MV-4-11 (cell line): ENCODE measurements at places on chromosomes 12 and 14.

- DNase-seq: no peak
Observed at GRCh38 chr14:104199266-104199895, 61.0 kb downstream of the KIF26A start.

GRCh38 chr14:51401272-51401671 lies 161.2 kb downstream of the TMX1 start:
- DNase-seq: no peak

GRCh38 chr14:92531106-92531873 lies 17.7 kb downstream of the RIN3 start:
- DNase-seq: peak; percentile 16

GRCh38 chr12:116594325-116595038 lies 35.3 kb downstream of the MAP1LC3B2 start:
- DNase-seq: peak; percentile 87

DNA sequence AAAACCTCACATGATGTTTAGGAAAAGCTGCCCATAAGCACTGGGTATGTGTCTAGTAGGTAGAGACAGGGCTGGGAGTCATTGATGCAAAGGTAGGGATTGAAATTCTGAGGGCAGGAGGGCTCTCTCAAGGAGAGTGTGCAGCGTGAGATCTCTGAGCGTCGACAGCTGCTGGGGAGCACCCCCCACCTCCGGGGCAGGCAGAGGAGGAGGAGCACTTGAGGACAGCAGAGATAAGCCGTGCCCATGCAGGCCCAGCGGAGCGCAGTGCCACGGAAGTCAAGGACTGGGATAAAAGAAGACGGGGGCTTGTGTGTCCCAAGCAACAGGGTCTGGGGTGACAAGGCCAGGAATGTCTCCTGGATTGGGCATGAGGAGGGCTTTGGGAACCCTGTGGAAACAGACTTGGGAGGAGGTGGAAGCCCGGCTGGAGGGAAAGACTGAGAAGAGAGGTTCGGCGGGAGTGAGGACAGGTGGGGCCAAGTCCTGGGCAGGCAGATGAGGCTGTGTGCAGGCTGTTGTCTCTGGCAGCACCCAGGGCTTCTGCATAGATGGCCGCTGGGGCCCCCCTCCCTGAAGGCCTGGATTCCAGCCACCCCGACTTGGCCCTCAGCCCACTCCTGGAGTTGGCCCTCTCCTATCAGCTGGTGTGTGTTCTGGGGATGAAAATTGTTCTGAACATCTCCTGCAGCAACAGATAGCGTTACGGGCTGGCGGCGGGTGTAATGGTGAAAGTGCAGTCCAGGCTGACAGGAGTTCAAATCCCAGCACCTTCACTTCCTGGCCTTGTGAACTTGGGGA lies 1.9 kb downstream of the CACNA2D4 start:
- no peak for DNase-seq

- no peak for DNase-seq
Observed at GRCh38 chr14:38623661-38624060, 367.8 kb upstream of the CLEC14A start.

DNA sequence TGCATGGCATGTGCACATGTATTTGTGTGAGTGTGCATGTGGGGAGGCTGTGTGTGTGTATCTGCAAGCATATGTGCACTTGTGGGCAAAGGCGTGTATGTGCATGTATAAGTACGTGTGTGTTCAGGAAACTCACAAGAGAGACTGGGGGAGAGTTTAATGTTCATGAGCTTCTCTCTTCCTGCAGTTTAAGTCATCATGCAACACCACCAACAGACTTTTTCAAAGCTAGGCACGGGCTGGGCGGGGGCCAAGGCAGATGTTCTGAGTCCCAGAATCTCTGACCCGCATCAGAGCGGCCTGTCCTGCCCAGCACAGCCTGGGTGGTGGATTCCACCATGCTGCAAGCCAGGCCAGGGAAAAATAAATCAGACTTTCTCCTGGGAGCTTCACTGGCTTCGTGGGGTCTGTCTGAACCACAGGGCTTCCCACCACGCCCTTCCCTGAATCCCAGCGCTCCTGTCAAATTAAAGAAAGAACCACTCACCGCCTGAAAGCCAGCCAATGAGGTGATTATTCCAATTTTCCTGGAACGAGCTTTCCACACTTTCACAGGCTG lies 75.7 kb downstream of the PITPNM2 start:
- DNase-seq: no peak

GRCh38 chr12:89212339-89212771 lies 139.9 kb downstream of the DUSP6 start:
- no peak for DNase-seq

- no peak for DNase-seq
Observed at GRCh38 chr12:93221841-93222240, 155.9 kb upstream of the NUDT4 start.

GRCh38 chr12:117774941-117775775 lies 193.6 kb downstream of the KSR2 start:
- DNase-seq: no peak

DNA sequence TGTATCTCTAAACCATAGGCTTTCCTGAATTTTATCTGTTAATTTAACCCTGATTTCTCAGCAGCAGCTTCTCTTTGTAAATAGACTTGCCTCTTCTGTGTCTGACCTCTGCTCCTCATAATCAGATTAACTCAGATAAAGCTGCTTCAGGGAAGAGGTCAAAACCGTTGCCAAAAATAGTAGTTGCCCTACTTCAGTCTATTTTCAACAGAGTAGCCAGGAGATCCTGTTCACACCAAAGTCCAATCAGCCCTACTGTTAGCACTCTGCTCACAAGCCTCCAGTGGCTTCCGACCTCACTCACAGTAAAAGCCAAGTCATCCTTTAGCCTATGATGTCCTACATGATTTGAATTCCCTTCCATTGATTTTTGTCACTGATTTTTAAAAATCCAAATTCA lies 258.4 kb downstream of the PPFIA2 start:
- no peak for DNase-seq

- no peak for DNase-seq
Observed at GRCh38 chr12:60290532-60290931, 694.7 kb downstream of the SLC16A7 start.

- DNase-seq: no peak
Observed at GRCh38 chr12:46379352-46379751, 6.8 kb upstream of the SLC38A2 start.

- DNase-seq: no peak
Observed at GRCh38 chr12:63070709-63071108, 80.3 kb downstream of the AVPR1A start.

DNA sequence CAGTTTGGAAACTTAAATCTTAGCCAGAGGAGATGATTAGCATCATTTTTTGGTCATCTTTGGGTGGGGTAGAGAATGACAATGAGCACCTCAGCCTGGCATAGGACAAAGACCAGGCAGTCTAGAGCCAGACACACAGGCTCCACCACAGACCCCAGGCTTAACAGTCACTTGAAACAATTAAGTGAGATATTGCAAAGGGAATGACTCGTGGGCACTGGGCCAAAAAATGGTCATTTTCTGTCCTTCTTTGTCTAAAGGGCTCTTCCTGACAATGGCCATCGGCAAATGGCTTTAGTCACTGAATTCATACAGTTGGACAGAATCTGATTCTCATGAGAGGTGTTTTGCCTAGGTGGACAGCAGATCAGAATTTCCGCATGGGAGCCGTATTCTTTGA lies 78.0 kb upstream of the DICER1 start:
- DNase-seq: no peak

DNA sequence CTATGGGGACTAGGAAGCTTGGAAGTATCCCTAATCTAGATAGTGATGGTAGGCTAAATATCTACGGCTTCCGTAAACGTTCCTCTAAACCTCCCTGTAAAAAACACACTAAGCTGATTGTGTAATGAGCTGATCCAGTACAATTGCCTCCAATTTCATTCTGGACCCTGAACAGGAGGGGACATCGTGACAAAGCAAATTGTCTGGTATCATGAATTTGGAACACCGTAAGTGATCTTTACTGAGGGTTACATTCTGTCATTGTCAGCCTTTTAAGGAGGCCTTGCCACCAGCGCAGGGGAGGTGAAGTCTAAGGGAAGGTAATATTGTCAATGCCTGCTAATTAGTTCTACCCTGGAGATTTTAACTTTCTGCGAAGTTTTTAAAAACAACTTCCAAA lies 487 bp upstream of the MGST1 start:
- DNase-seq: no peak

- DNase-seq: peak; percentile 14
Observed at GRCh38 chr12:94149119-94149780, 873 bp downstream of the PLXNC1 start.

GRCh38 chr14:75626396-75626795 lies 34.3 kb downstream of the ERG28 start:
- no peak for DNase-seq

DNA sequence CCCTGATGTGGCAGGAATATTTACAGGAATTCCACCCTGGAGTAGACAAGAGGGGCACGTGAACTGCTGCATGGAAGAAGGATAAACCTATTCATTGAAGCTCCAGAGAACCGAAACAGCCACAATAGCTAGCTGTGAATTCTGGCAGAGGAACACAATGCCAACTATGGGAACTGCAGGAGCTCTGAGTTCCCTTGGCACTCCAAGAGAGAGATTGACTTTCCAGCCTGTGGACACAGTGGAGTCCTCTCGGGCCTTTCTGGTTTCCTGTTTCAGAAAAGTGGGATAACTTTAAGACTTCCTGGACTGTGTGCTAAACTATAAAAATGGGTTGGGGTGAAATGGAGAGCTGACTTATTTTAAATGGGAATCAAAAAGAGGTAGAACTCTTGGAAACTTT lies 11.9 kb downstream of the CACNA2D4 start:
- DNase-seq: no peak

- no peak for DNase-seq
Observed at GRCh38 chr14:55794655-55795595, 214.9 kb downstream of the KTN1 start.

DNA sequence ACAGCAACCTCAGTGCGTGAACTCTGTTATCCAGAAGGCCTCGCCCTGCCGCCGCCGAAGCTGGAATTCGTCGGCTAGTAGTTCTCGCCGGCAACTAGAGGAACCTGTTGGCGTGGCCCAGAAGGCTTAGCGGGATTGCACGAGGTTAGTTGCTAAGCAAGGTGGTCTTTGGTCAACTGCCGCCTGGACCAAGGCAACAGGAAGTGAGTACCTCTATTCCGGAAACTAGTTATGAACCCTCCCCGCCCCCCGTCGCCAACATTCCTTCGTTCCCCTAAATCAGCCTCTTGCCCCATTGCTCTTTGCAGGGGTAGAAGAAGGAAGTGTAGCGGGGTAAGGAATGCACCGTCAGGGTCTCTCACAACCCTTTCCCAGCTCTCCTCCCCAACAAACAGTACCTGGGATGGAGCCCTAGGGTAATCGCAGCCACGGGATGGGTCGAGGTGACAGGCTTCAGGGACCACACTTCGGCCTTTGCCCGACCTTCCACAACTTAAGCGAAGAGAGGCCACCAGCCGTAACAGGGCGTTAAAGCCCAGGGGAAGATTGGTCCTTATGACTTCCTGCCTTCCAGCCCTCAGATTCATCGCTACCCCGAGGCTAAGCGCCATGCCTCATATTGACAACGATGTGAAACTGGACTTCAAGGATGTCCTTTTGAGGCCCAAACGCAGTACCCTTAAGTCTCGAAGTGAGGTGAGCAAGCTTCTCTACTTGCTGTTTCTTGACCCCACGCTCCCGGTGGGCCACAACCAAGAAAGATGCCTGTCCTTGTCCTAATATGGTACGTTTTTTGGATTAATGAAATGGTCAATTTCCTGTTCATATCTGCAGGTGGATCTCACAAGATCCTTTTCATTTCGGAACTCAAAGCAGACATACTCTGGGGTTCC lies at the start of gene GMPR2:
Gene GMPR2, plus strand, starts transcription at position 285 of the 893 bp plus-strand sequence. Its CDS starts 325 bp downstream, at position 610.
- no peak for DNase-seq

GRCh38 chr12:52920937-52921336 lies 16.1 kb upstream of the KRT8 start:
- DNase-seq: no peak

GRCh38 chr14:96233661-96234060 lies 22.3 kb upstream of the BDKRB1 start:
- DNase-seq: no peak

GRCh38 chr12:117280019-117280680 lies 81.3 kb downstream of the NOS1 start:
- DNase-seq: no peak

- DNase-seq: no peak
Observed at GRCh38 chr12:101436136-101436535, 28.6 kb upstream of the ARL1 start.

GRCh38 chr12:88677464-88677863 lies 97.2 kb upstream of the KITLG start:
- DNase-seq: no peak

- DNase-seq: no peak
Observed at GRCh38 chr12:56953314-56953713, 4.1 kb downstream of the RDH16 start.

DNA sequence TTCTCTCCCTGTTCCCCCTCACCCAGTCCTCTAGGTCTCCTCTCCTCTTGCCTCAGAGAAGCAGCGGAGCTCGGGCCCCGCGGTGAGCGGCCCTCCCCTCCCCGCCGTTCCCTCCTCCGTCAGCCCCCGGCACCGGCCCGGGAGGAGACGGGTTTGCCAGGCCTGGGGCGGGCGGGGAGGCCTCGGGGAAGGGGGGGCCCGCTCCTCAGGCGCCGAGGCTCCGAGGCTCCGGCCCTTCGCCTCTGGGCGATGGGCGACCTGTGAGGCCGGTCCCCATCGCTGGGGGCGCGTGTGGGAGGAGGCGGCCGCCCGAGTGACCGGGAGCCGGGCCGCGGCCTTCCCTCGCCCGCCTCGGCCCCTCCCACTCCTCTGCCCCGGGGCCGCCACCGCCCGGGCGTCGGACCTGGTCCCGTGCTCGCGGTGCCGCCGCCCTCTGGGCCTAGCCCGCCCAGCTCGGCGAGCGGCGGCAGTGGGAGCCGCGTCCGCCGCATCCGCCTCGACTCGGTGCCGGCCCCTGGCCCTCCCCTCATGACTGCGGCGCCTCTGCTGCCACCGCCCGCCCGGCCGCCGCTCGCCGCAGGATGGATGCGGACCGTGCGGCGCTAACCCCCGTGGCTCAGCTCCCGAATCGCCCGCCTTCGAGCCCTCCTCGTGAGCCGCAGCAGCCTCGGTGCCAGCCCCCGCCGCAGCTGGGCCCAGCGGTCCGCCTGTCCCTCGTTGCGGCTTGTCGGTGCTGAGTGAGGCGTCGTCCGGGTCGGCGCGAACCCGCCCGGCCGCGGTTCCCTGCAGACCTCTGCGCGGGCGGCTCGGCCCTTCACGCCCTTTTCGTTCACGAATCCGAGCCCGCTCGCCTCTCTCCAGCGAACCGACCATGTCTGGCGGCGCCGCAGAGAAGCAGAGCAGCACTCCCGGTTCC lies 574 bp downstream of the WNK1 start:
- peak; percentile 6 for DNase-seq

- no peak for DNase-seq
Observed at GRCh38 chr12:52200781-52201450, 9.1 kb upstream of the KRT80 start.

DNA sequence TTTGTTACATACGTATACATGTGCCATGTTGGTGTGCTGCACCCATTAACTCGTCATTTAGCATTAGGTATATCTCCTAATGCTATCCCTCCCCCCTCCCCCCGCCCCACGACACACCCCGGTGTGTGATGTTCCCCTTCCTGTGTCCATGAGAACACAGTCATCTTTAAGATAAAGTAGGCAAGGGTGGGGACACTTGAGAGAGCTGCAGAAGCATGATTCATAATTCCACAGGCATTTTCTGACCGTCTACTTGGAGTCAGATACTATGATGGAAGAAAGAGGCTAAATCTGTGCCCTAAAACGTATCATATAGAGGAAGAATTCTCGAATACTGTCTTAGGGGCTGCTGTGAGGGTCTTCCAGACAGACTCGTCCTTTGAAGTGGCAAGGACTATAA lies 145.9 kb upstream of the VASH1 start:
- DNase-seq: no peak
